ENCODE measurements at places on chromosomes 2 and 18.

- no peak for DNase-seq
Measured at GRCh38 chr2:229417916-229418315, 146.8 kb upstream of the PID1 start.

GRCh38 chr2:72759755-72760154 is 66.1 kb downstream of the EXOC6B start:
- no peak for DNase-seq

DNA sequence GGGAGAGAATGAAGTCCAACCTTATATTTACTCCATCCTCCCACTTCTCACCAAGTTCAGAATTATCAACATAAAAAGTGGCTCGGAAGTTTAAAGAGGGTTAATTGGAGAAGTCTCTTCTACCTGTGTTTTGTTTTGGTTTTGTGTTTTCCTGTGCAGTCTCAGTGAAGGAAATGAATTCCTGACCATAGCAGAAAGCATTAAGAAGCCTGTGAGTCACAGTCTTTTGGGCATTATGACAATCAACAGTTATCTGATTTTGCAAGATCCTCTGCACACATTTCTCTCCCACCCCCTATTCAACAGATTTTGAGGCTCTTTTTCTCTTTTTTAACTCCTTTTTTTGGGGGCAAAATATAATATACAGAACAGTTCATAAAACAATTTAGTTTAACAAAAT is 8.6 kb upstream of the RPL37A start:
- no peak for DNase-seq

DNA sequence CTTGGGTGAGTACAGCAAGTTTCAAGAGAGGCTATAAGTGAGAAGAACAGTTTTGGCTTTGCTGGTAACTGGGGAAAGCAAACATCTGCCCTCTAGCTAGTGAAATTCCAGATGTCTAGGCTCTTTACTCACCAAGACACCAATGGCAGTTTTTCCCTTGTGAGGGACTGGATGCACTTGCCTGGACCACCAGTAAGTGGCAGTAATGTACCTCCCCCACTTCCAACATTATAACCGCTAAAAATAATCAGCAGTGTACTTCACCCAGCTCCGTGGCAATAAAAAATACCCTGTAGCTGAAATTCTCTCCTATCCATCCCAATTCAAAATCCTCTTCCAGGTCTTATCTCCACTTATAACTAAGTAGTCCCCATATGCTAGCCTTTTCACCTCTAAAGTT is 383.9 kb downstream of the ARHGAP15 start:
- DNase-seq, result no peak

- no peak for DNase-seq
Measured at GRCh38 chr18:60130284-60130683, 230.5 kb downstream of the PMAIP1 start.

GRCh38 chr2:155190342-155190741 is 491.8 kb downstream of the KCNJ3 start:
- no peak for DNase-seq

DNA sequence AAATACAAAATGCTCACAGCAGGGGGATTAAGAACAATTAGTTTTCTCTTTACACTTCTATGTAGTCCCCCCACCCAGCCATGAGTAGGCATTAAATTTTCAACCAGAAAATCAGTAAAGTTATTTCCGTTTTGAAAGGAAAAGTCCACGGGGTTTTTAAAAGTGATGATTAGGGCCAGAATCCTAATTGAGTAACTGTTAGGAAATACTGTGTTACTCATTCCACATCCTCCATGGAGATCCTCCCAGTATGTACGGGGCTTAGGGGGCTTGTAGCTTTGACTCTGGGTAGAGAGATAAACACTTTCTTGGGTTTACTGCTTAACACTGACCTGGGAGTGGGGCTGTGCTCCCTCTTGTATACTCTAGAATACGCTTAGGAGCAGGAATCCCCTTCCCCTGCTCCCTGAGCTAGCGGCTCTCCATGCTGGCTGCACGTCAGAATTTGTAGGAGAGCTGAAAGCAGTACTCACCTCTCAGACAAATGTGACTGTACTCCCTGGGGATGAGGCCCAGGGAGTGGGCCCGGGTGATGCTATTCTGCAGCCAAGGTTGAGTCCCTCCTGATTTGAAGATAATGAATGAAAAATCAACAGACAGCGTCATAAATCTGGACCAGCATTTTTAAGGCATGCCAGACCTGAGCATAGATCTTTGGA is 100.5 kb downstream of the SLC4A3 start:
- DNase-seq, result no peak

GRCh38 chr2:227504700-227505099 is 32.7 kb downstream of the AGFG1 start:
- DNase-seq, result no peak
